ENCODE measurements at places on chromosomes 16 and 17.

DNA sequence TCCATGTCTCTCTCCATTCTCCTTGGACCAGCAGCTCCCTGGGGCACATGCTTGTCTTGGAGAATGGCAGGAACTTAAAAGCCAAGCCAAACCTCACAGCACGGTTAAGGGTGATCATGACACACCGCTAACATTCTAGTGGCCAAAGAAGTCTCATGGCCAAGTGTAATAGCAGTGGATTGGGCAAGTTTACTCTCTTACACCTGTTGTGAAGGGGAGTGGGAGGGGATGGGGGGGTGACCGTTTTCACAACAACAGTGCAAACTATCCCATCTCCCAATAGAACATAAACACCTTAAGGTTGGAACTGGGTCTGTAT lies 37.7 kb upstream of the MEOX1 start:
- DNase-seq, result no peak

DNA sequence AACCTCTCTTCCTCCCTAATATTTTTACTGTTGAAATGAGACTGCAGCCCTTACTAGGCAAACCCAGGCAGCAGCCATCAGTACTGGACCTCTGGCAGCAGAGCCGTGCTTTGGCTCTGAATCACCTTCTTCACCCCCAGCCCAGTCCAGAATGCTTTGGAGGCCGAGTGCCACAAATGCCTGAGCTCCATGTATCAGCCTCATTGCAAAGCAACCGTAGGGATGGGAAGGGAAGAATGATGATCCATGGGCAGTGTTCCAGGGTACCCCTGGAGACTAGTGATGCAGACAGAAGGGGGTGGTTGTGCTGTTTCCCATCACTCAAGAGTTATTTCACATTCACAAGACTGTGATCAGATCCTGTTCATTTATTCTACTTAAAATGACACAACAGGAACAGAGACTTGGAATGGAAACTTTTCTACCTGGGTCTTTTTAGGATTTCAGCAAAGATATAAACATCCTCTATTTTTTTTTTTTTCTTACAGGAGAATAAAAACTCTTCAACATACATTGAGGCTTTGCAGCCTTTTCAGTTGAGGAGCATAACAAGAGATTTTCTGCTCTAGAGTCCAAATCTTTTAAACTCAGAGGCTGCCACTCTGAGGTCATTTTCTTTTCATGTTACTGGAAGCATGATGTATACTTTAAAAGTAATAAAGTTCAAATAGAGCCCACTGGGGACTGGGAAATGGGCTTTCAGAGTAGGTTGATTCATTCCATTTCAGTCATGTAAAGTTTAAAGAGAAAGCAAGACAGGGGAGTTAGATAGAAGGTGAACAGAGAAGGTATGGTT lies 138.3 kb downstream of the KCNJ2 start:
- no peak for DNase-seq

DNA sequence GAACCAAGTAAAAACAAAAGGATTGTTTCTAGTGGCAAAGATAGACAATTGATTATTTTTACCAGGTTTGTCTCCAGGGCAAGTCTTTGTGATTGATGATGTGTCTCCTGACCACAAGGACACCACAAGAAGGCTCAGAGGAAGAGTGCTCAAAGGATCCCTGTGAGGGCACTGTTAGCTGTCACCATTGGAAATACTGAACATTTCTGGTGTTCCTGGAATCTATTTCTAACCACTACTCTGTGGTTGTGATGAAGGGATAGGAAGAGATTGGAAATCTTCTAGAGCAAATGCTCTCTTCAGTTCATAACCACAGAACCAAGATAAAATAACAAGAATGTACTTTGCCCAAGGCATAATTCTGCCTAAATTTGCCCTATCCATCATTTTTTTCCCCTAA lies 15.3 kb downstream of the RNF43 start:
- peak; percentile 66 for DNase-seq

DNA sequence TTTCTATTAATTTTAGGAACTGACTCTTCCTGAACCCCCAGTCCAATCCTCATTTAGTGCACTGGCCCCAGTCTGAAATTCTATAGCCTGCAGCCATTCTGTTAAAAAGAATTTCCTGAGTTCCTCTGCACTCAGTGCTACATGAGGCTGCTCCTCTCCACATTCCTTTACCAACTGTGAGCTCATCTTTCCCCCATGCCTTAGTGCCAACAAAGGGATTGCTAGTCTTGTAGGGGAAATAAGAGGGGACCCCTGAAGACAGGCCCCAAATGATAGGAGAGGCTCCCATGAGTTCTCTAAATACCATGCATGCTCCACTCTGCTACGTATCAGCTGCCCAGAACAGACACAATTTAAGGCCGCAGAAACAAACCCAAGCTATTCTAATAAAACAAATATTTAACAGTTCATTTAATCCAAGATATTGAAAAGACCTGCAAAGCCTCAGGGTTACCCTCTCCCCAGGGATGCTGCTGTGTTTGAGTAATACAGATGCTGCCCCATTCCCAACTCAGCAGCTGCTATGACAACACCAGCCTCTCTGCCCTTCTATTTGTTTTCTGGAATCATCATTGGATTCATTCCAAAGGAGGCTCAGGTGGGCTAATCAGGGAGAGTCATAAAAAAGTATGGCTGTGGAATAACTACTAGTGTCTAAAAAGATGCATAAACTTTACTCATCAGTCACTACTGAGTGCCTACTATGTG lies 228.5 kb downstream of the TOX3 start:
- no peak for DNase-seq

DNA sequence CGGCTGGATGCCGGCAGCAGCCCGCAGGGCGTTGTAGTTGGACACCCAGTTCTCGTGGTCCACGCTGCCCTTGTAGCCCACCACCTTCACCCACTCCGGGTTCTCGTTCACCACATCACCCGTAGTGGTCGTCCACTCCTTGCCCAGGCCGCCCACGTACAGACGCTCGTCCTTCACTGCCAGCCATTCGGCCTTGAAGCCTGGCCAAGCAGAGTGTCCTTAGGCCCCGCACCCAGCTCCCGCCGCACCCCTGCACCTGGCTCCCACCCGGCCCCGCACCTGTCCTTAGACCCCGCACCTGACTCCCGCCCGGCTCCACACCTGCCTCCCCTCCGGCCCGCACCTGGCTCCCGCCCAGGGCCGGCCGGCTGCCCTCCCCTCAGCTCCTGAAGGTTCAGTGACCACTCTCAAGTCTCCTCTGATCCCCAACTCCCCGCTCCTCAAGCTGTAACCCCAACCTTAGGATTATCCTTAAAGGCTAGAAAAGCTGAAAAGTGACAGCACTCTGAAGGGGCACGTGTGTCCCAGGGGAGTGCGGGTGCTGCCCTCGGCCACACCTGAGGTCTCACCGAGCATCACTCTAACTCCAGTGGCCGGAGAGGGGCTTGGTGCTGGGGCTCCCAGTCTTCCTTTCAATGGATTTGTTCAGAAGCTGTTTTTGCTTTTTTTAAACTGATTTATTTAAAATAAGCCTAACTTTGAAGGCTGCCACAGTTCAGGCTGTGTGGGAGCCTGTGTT lies 14.4 kb downstream of the CANT1 start:
- DNase-seq, result no peak

- DNase-seq, result no peak
Observed at GRCh38 chr16:54453871-54454270, 167.3 kb upstream of the IRX3 start.

GRCh38 chr16:80695020-80695419 lies 109.4 kb downstream of the CDYL2 start:
- DNase-seq, result no peak

DNA sequence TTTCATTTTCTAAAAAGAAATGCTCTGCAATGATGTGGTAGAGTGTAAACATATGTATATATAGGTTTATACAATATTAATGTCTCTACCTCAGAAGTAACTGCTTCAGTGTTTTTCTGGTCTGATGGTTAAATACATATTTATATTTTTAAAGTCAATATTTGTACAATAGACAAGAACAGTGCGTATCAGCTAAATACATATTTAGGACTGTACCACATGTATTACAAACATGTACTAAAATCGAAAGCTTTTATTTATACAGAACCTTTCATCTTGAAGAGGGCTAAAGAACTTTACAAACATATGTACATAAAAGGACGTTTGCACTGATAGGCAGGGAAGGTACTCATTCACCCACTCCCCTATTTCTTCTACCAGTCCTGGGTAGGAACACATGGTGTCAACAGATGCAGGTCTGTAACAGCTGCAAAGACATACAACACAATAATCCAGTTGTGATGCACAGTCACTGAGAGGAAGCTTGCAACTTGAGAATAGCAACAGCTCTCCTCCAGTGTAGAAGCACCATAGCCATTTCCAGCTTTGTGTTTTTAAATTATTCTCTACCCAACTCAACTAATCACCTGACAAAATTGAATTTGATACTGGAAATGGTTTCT lies 206.9 kb upstream of the C17orf78 start:
- no peak for DNase-seq

DNA sequence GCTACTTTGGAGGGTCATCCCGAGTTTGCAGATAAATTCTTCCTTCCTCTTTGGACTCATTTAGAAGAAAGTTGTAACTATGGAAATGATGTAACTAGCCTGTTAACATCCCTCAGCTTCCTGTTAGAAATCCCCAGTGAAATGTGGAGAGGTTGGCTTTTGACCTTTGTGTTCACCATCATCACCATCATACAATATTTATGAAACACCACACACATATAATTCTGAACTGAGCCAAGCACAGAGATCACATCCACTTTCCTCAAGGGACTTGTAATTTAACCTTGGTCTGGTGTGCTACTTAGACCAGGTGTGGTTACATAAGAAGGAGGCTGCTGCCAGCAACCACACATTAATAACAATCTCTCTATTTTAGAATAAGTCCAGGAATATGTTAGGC lies 2.5 kb downstream of the CAPNS2 start:
- peak; percentile 83 for DNase-seq

DNA sequence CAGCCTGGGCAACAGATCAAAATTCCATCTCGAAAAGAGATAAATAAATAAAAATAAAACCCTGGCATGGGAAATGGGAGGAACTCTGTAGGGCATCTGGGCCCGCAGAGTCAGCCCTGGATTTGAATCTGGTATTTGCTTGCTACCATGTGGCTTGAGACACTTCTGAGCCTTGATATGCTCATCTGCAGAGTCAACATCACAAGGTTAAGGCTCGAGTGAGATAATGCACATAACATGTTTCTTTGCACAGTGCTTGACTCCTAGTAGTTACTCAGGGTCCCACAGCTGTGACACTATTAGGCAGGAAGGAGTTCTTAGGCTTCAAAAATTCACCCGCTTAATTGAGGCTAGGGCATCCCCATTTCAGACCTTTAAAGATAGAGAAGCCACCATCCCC lies 21.3 kb downstream of the CDK5RAP3 start:
- no peak for DNase-seq

GRCh38 chr16:46688101-46688653 lies 801 bp downstream of the VPS35 start:
- DNase-seq, result peak; percentile 27

DNA sequence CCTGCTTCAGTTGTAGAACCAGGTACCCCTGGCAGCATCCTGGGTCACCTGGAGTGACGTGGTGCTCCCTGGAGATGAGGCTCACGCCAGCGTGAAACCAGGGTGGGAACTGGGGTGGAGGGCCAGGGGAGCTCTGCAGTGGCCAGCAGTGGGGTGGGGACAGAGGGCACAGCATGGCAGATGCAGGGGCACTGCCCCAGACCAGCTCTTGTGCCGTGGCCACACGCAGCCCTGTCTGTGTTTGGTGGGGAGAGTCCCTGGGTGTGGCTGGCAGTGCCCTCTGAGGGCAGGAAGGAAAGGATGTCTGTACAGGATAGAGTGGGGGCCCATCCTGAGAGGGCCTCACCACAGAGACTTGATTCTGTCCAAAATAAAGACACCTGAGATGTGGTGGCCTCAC lies 24.5 kb downstream of the ZNF750 start:
- no peak for DNase-seq

GRCh38 chr17:27403480-27404005 lies 52.7 kb upstream of the KSR1 start:
- DNase-seq, result no peak

- no peak for DNase-seq
Observed at GRCh38 chr16:27436065-27436464, 34.1 kb downstream of the IL21R start.

Data from fibroblast of the aortic adventitia (primary cell).